Activated naive CD8-positive, alpha-beta T cell treated with anti-CD3 and anti-CD28 coated beads for 36 hours (primary cell): ENCODE measurements at places on chromosomes 3 and 15. TPM values are rescaled to one million over a fixed set of nuclear protein-coding genes. Genes with fewer than 3 reads are reported as not detected.

DNA sequence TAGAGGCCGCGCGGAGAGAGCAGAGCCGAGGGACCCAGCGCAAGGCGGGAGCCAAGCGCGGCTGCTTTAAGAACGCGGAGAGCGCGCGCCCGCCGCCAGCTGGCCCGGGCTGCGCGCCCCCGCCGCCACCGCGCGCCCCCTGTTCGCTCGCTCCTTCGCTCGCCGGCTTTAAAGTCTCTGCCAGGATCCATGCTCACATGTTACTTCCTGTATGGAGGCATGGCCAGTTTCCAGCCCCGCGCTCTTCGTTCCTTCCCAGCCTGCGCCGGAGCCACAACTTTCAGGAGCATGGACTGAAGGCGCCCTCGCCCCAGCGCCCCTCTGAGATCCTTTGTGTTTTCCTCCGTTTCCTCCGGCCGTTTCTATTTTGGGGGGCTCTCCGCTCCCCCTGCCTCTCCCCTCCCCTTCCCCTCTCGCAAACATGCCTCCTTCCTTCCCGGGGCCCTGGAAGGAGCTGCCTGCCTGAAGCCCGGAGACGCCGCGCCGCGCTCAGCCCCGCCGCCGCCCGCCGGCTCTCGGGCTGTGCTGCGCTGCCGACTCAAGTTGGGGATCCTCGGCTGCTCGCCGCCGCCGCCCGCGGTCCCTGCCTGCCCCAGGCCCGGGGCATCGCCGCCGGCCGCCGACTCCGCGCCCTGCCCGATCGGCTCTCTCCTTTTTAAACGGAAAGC is at the start of gene PTPRG:
Gene PTPRG, plus strand, starts transcription at position 198 of the 668 bp plus-strand sequence. CDS start 717 bp downstream, outside the sequence.
- DNase-seq, result peak; percentile 48
- H3K4me1 ChIP-seq, result peaks cover 16% of the 10 kb centered on the region
- H3K27me3 ChIP-seq, result peaks cover 80% of the 10 kb centered on the region
- no peaks in the 10 kb centered on the region for H3K36me3 ChIP-seq
- peak within 1 kb of the TSS; percentile 79 for H3K4me3 ChIP-seq

- no peak overlapping the region for H3K27ac ChIP-seq
- H3K4me1 ChIP-seq, result no peaks in the 10 kb centered on the region
- DNase-seq, result no peak
- H3K36me3 ChIP-seq, result no peaks in the 10 kb centered on the region
Measured at GRCh38 chr15:33508703-33509102, 197.9 kb downstream of the RYR3 start.

DNA sequence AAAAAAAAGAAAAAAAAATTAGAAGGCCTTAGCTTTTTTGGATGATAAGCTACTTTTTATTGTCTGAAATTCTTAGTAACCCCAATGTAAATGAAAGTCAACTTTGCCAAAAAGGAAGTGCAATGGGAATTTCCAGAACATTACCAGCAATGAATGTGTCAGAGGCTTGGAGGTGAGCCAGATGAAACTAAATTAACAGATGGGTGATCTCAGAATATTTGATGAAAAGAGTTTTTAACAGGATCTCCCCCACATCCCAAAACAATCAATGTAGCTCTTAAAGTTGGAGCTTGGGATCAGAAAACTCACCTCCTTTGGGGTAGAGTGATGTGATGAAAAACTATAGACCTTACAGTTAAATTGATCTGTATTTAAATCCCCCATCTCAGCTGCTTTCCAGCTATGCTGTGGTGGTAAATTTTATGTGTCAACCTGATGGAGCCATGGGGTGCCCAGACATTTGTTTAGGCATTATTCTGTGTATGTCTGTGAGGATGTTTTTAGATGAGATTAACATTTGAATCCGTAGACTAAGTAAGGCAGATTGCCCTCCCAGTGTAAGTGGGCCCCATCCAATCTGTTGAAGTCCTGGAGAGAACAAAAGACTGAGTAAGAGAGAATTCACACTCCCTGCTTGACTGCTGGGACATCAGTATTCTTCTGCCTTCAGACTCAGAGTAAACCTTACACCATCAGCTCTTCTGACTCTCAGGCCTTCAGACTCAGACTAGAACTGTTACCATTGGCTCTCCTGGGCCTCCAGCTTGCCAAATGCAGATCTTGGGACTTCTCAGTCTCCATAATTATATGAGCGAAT is 84.3 kb upstream of the TNFSF10 start:
- H3K36me3 ChIP-seq, result peaks cover 4% of the 10 kb centered on the region
- H3K27ac ChIP-seq, result peak overlapping the region; percentile 55
- peaks cover 9% of the 10 kb centered on the region for H3K4me1 ChIP-seq
- DNase-seq, result no peak
- H3K27me3 ChIP-seq, result peaks cover 6% of the 10 kb centered on the region
- H3K4me3 ChIP-seq, result no peak overlapping the region

The SOX14 gene
- not detected for total RNA-seq

GRCh38 chr3:128867200-128868125 is 12.0 kb upstream of the ACAD9 start:
- no peak overlapping the region for H3K4me3 ChIP-seq
- no peak overlapping the region for H3K27ac ChIP-seq
- peaks cover 3% of the 10 kb centered on the region for H3K4me1 ChIP-seq
- no peak for DNase-seq
- H3K27me3 ChIP-seq, result no peaks in the 10 kb centered on the region

GRCh38 chr3:71104121-71104541 is 479.4 kb downstream of the FOXP1 start:
- no peak overlapping the region for H3K4me3 ChIP-seq
- H3K36me3 ChIP-seq, result peaks cover 84% of the 10 kb centered on the region
- H3K27ac ChIP-seq, result peak overlapping the region; percentile 80
- peaks cover 86% of the 10 kb centered on the region for H3K4me1 ChIP-seq

The TLR9 gene
- 0.85 TPM for total RNA-seq

DNA sequence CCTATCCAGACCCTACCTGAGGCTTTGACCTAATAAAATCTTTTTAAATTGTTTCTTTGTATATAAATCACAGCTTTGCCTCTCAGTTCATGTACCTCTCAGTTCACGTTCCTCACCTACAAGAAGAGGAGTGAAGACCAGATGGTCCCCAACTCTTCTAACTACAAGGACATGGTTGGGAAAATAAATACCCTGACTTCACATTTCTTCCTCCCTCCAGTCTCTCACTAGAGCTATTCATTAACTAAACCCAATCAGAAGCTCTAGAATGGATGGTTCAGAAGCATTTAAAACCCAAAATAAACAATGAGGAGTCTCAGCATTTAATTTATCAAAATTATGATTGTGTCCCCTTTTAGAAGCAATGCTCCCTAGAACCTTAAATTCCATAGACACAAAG is 97.3 kb upstream of the AGTR1 start:
- DNase-seq, result no peak
- H3K27ac ChIP-seq, result no peak overlapping the region
- H3K4me1 ChIP-seq, result no peaks in the 10 kb centered on the region

DNA sequence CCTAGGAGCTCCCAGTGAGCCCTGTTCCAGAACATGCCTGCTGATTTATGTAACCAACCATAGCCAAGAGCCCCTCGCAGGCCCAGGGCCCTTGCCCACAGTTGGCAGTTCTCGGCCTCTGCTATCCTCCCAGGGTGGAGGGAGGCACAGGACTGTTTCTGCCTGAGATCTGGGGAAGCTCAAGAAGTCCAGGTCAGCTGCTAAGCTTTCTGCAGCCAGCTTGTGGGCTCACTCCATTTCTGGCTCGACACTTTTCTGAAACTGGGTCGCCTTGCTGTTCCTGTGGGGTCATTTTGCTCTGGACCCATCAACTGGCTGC is 72.5 kb upstream of the HERC1 start:
- peak overlapping the region; percentile 70 for H3K27ac ChIP-seq
- H3K36me3 ChIP-seq, result no peaks in the 10 kb centered on the region
- H3K27me3 ChIP-seq, result no peaks in the 10 kb centered on the region
- no peak overlapping the region for H3K4me3 ChIP-seq
- no peak for DNase-seq

GRCh38 chr3:69320871-69321271 is 65.0 kb downstream of the FRMD4B start:
- H3K4me3 ChIP-seq, result no peak overlapping the region
- no peak for DNase-seq
- no peaks in the 10 kb centered on the region for H3K27me3 ChIP-seq
- H3K36me3 ChIP-seq, result no peaks in the 10 kb centered on the region

GRCh38 chr3:69872783-69873378 is 126.7 kb upstream of the SAMMSON start:
- DNase-seq, result no peak
- H3K27ac ChIP-seq, result no peak overlapping the region
- no peaks in the 10 kb centered on the region for H3K4me1 ChIP-seq
- no peaks in the 10 kb centered on the region for H3K27me3 ChIP-seq
